Stimulated activated CD8-positive, alpha-beta memory T cell treated with anti-CD3 and anti-CD28 coated beads, Interleukin-15, amount 100 ng/mL, for 1 hour (primary cell): ENCODE measurements at places on chromosomes 2 and 18.

GRCh38 chr2:24877646-24878045 is 42.4 kb downstream of the ADCY3 start:
- DNase-seq = no peak

- DNase-seq = no peak
These were observed 81.4 kb upstream of the LPIN2 start for GRCh38 chr18:3094338-3094684.

- no peak for DNase-seq
These were observed 188.9 kb upstream of the RASGRP3 start for GRCh38 chr2:33287507-33288005.

DNA sequence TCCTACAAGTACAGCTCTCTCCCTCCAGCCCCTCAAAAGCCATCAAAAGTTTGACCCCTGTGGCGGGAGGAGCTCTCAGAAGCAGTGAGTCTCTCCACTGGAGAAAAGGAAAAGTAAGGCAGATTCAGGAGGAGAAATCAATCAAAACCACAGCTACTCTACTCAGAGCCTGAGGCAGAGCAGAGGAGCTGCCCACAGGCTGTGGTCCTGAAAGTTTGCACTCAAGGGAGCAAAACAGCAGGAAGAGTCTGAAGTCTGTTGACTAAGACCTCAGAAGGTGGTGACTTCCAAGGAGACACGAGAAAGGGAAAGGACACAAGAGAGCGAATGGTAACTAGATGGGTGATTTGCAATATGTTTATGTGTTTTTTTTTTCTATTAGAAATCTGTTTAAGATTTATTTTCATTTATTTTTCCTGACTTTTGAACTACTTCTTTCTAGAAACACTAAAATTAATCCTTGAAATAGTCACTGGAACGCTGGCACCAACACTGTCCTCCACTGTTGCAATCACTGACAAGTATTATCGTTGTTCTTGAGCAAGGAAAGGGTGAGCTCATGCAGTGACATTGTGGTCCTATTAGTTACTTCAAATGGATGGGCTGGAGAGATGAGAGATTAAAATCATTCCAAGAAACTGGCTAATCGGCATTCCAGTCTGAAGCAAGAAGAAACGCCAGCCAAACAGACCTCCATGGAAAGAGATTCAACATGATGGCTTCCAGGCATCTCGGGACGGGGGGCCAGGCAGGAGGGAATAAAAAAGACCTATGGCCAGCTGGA is 35.8 kb downstream of the PID1 start:
- DNase-seq = no peak

DNA sequence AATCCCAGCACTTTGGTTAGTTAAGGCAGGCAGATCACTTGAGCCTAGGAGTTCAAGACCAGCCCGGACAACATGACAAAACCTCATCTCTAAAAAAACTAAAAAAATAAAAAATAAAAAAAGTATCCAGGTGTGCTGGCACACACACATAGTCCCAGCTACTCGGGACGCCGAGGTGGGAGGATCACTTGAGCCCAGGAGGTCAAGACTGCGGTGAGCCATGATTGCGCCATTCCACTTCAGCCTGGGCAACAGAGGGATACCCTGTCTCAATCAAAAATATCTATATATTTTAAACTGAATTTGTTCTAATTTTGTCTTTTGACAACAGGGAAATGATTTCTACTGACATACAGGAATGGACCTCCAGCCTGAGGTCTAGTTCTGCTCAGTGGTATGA is 73.3 kb upstream of the MBOAT2 start:
- no peak for DNase-seq

DNA sequence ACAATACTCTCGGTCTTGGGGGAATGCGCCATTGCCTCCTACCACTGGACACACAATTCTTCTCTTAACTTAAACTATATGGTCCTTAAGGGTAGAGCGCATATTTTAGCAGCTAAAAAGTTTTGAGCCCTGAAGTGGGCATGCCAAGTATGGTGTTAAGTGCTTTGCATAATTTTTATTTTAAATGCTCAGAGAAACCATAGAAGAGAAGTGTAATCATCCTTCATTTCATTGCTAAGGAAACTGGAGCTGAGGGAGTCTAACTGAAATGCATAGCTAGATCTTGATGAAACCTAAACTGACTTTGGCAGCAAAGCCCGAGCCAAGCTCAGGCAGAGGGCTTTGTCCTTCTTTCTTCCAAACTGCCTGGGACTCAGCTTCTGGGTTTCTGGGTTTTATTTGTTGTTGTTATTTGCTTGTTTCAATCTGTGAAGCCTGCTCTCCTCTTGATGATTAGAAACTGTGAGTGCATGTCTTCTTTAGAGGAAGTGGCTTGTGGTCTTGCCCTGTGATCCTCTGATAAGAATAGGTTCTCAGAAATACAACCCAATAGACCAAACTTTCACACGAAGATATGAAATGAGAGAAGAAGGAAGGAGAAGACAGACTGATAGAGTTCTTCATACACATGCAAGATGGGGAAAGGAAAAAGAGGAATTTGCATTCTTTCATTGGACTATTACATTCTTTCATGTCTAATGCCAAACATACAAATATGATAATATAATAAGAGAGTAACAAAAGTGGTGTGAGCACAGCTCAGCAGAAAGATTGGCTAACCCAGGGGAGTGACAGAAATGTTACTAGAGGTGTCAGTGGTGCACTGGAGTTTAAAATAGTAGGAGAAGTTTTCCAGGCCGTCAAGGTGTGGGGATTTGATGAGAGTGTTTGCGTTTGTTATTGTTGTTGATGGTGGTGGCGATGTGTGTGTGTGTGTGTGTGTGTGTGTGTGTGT is 7.5 kb upstream of the RNF144A start:
- no peak for DNase-seq

GRCh38 chr18:47036298-47036874 is 965 bp upstream of the ELOA2 start:
- DNase-seq = no peak

- DNase-seq = no peak
These were observed 308.8 kb upstream of the LYPD1 start for GRCh38 chr2:132978840-132979239.

GRCh38 chr2:39938035-39938835 is 159.2 kb upstream of the THUMPD2 start:
- DNase-seq = no peak

- DNase-seq = no peak
These were observed 47.3 kb upstream of the SNTG2 start for GRCh38 chr2:903223-903900.

GRCh38 chr18:24878289-24878688 is 417.9 kb downstream of the HRH4 start:
- DNase-seq = no peak

GRCh38 chr18:74579496-74580065 is 18.1 kb upstream of the ZNF407 start:
- no peak for DNase-seq

GRCh38 chr2:187577310-187577709 is 23.1 kb upstream of the TFPI start:
- DNase-seq = no peak

DNA sequence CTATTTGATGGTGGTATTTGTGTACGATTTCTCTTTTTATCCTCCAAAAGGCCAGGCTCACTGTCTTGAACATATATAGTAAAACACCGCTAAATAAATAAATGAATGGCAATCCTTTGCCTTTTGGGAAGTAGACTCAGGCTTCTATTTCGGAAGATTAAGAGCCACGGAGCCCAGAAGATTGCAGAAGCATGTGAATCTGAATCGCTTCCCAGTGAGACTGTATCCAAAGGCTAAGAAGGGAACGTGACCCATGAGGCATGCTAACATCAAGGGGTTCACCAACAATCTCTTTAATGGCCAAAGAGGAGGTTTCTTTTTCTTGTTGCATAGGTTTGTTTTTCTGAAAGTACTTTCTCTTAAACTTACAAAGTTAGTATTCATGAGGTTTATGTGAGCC is 70.0 kb upstream of the DNMT3A start:
- no peak for DNase-seq

DNA sequence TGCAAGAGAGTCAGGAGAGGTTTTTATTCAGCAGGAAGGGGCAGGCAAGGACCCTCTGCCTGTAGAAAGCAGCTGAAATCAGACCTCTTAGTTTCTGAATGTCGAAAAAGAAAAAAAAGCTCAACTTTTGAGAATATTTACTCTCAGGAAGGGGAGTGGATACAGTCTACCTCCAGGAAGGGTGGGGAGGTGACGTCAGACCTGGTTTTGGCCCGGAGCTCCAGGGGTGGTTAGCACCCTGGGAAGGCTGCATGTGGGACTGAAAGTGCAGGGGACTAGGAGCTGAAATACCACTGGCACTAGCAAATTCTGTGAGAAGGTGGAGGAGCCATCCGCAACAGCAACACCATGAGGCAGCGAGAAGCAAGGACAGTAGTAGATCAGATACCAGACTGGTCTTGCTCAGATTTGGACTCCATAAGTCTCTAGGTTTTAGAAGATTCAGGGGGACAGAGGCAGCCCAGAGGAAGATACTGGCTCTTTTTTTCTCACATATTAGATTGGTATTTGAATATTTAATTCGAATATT is 19.8 kb downstream of the MC2R start:
- no peak for DNase-seq

DNA sequence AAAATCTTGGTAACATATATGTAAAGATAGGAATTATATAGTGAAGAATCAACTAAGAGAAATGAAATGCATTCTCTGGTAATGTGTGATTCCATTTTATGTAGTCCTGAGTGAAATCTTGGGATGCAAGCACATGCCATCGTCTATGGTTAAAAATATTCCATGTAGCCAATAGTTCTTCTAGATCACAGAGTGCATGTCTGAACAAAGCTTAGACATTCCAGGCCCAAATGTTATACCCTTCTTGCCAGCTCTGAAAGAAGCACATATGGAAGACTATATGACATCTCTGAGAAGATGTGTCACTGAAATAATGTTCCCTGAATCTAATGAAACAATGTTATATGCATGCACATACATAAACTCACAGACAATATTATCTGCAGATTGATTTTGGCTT is 92.3 kb upstream of the TFPI start:
- no peak for DNase-seq

GRCh38 chr2:134446383-134447017 is 192.6 kb downstream of the MGAT5 start:
- no peak for DNase-seq

DNA sequence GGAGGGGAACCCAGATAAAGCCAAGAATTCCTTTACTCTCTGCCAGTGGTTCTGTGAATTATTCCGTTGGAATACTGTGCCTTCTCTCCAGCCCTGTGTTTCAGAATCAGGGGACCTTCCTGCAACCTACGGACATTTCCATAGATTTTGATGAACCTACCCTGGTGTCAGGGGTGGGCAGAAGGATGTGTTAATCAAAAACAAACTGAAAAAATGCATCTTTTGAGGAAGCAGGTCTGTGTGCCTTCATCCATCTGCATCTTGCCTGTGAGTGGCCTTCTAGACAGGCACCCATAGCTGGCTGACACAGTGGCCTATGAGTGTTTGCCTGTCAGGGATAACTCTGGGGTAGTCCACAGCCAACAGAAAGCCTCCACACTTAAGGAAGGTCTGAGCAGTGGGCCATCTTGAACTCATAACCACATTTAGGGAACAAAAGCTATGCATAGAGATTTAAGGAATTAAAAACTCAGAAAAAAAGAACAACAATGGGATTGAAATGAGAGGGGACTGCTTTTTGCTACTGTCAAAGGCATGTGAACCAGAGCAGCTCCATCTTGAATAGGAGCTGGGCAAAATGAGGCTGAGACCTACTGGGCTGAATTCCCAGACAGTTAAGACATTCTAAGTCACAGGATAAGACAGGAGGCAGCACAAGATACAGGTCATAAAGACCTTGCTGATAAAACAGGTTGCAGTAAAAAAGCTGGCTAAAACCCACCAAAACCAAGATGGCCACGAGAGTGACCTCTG is 45.9 kb upstream of the ITGA6 start:
- no peak for DNase-seq

DNA sequence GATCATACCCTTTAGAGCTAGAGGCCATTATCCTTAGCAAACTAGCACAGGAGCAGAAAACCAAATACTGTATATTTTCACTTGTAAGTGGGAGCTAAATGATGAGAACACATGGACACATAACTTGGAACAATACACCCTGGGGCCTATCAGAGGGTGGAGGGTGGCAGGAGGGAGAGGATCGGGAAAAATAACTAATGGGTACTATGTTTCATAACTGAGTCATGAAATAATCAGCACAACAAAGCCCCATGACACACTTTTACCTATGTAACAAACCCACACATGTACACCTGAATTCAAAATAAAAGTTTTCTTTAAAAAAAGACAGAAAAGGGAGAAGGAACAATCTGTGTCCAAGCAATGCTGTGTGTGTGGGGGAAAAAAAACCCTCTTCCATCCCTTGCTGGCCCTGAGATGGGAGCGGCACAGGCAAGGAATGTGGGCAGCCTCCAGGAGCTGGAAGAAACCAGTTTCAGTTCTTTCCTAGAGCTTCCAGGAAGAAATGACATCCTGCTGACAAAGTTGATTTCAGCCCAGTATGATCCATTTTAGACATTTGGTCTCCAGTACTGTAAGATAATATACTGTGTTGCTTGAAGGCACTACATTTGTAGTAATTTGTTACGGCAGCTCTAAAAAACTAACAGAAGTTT is 458.7 kb upstream of the CNTNAP5 start:
- DNase-seq = no peak

- no peak for DNase-seq
These were observed 1021.2 kb downstream of the LRP1B start for GRCh38 chr2:141109633-141110032.

GRCh38 chr2:152448606-152449005 is 113.6 kb downstream of the FMNL2 start:
- no peak for DNase-seq

GRCh38 chr2:169464882-169465281 is 14.4 kb upstream of the BBS5 start:
- DNase-seq = no peak

DNA sequence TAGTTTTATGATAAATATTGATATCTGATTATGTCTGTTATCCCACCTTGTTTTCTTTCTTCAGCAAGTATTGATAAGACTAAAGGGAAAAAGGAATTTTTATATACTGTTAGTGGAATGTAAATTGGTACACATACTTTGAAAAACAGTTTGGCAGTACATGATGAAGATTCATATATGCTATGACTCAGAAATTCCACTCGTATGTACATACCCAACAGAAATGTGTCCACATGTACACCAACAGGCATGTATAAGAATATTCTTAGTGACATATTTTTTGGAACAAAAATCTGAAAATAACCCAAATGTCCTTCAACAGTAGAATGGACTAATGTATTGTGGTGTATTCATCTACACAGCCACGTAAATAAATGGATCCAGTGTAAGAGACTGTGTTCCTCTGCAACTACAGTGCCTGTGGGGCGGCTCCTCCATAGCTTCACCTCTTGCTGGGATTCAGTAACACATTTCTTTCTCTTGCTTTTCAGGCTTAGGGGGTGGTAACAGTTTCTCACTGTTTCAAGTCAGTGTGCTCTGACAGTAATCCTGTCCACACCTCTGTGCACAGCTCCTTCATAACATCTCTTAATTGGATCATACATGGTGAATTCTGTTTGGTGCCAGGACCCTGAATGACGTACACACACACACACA is 35.5 kb upstream of the ALMS1 start:
- DNase-seq = no peak

DNA sequence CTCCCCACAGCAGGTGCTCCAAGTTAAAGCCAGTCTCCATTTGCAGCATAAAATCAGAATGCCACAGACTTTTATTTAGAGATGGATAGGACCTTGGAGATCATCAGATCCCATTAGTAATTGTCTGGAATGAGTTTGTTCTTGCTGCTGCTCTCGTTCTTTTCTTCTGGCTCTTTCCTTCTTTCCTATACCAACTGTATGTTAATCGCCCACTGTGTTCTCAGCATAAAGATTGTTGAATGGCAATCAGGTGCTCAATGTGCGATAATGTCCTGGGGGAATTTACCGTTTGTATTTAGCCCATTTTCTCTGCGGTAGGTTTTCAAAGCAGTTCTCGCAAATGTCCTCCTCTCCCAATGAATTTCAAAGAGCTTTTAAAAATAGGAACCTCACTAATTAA is 3.3 kb downstream of the GPR39 start:
- no peak for DNase-seq
